ENCODE measurements at places on chromosomes 6 and 20. TPM values are rescaled to one million over a fixed set of nuclear protein-coding genes. Genes with fewer than 3 reads are reported as not detected.

DNA sequence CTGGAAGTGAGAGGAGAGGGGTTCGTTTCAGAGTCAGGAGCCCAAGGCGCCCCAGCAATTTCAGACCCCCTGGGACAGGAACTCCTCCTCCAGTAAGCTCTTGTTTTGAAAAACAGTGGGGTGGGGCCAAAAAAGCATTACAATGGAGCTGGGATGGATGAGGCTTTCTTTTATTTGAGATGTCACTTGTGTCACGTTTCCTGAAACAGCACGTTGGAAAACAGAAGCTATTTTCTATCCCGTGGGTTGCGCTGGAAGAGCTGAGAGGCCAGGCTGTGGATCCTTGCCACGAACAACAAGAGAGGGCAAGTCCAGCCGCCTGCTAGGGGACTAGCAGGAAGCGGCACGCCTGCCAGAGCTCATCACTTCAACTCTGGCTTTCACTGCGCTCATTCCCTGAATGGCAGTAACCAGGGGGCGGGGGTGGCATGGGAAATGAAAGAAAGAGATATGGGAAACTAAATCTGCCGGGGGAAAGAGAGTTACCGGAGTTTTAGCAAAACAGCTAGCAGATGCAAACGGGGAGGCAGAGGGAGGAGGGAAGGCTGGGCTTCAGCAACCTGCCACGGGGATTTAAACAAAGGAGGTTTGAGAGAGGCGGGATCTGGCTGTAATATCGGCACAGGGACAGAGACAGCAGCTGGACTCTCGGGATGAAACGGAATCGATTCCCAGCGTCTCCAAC, 34.6 kb downstream of the GCNT2 start:
- no peak for DNase-seq

GRCh38 chr6:1127597-1128288, 184.2 kb upstream of the FOXQ1 start:
- no peak for DNase-seq

DNA sequence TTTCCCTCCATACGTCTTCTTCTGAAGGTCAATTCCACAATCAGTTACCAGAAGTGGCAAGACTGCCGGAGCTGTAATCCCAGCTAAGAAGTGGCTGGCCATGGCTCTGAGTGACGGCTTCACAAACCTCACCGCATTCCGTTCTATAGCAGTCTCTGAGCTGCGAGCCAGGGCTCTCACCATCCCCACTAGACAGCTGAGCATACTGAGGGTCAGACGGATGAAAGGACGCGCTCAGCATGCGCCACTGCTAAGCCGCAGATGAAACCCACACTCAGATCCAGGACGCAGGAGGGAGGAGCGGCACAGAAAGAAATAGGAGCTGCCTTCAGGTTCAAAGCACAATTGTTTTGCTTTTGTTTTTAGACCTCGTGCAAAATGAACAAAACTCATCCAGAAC, 97.9 kb downstream of the ANKRD60 start:
- no peak for DNase-seq

DNA sequence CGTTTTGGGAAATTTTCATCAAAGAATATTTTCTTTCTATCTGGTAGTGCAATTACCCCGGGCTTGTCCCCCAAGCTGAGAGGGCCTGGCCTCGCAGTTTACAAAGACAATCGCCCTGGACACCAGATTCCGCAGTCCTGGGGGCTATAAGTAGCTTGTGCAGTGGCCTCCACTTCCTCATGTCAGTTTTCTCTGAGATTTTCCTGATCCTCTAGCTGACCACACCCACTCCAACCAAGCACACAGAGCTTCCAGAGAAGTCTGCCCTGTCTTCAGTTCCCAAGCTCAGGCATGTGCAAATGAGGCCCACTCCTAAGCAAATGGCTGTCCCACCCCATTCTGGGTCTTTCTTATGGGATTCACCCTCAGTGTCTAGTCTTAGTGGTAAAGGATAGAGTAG, 245.3 kb downstream of the MAFB start:
- no peak for DNase-seq

GRCh38 chr6:70900047-70900446, 56.8 kb downstream of the B3GAT2 start:
- DNase-seq: no peak

- no peak for DNase-seq
Observed at GRCh38 chr6:28922821-28923317, 916 bp downstream of the TRIM27 start.

DNA sequence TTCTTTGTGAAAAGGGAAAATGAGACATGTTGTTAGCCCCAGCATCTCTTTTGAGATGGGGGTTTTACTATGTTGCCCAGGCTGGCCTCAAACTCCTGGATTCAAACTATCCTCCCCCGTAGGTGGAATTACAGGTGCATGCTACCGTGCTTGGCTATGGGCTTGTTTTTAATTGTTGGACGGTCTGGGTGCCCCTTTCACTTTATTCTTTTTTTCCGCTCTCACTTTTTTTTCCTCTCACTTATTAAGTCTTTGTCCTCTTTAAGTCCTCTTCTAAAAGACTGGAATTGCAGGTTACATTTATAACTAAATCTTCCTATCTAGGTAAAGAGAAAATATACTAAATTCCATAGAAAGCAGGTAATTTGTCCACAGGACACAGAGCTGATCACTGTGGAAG, 18.8 kb upstream of the PRDM13 start:
- no peak for DNase-seq

GRCh38 chr6:109490713-109491112, 7.7 kb upstream of the ZBTB24 start:
- DNase-seq: no peak

DNA sequence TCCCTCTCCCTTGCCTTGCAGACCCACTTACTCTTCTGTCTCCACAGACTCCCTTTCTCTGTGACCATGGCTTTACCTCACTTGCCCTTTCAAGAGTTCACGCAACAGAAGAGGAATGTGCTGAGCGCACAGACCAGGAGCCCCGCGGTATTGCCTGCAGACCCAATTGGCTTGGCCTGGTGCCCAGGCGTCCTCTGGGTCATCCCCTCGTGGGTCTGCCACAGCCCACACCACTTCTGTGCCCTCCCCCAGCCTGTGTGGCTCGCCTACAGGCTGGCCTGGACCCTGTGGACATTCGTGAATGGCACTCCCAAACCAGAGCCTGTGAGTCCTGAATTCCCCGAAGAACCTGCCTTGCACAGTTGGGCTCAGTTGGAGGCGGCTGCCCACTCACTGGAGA, 15.3 kb upstream of the NINL start:
- no peak for DNase-seq

DNA sequence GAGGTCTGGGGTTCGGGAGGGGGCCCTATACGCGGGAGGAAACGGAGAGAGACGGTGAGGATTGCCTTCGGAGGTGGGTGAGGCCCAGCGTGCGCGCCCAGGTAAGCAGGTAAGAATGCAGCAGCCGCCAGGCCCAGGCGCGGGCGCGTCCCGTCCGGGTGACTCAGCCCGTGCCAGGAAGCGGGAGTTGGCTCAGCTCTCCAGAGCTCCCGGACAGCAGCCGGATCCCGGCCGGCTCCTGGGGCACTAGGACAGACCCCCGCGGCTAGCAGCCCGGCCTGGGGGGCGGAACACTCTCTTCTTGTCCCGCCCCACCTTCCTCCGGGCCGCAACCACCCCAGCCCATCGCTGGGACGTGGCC, 1.5 kb upstream of the MDFI start:
- DNase-seq: no peak

- no peak for DNase-seq
Observed at GRCh38 chr6:124986164-124986563, 23.9 kb downstream of the RNF217 start.

GRCh38 chr6:57147955-57148858, 23.9 kb upstream of the BAG2 start:
- no peak for DNase-seq

DNA sequence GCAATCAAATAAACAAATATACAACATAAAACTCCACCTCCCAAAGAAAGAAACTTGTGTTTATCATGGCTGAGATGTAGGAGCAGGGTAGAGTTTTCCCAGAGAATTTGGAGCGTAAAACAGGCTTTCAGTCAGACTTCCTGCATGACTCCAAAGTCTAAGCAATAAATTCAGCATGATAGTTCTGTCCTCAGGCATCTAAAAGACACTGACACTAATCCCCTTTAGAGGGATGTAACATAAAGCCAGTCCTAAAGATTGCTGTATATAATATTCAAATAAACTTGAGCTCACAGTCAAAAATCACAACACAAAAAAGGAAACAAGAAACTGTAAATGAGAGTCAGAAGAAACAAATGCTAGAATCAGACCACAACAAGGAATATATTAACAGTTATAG, 234.4 kb downstream of the CENPW start:
- no peak for DNase-seq

DNA sequence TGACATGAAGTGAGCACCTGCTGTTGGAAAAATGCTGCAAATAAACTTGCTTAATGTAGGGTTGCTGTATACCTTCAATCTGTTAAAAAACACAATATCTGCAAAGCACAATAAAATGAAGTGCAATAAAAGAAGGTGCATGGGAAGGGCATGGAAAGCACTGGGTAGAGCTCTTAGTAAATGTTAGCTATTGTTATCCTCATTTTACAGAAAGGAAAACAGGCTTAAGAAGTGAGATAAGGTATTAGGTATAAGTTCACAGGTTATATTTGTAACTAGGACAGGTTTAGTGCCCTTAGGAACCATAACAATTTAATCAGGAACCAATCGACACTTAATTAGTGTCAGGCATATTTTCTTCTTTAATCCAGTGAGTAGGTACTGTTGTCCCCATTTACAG, 36.7 kb downstream of the SLC22A2 start:
- DNase-seq: no peak

- no peak for DNase-seq
Observed at GRCh38 chr6:113600551-113601339, 256.4 kb upstream of the MARCKS start.

- DNase-seq: no peak
Observed at GRCh38 chr6:126941751-126942150, 176.7 kb upstream of the RSPO3 start.

DNA sequence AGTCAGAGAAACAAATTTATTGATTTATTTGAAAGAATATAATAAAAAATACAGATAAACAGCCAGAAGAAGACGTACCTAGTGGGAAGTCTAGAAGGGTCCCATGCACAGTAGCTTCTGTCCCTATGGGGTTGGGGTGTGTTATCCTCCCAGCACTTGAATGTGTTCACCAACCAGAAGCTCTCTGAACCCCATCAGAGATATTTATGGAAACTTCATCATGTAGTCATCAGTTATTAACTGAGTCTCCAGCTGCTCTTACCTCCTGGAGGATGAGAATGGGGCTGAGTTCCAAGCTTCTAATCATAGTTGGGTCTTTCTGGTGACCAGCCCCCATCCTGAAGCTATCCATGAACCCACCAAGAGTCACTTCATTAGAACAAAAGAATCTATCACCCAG, 15.4 kb upstream of the USP45 start:
- DNase-seq: no peak

DNA sequence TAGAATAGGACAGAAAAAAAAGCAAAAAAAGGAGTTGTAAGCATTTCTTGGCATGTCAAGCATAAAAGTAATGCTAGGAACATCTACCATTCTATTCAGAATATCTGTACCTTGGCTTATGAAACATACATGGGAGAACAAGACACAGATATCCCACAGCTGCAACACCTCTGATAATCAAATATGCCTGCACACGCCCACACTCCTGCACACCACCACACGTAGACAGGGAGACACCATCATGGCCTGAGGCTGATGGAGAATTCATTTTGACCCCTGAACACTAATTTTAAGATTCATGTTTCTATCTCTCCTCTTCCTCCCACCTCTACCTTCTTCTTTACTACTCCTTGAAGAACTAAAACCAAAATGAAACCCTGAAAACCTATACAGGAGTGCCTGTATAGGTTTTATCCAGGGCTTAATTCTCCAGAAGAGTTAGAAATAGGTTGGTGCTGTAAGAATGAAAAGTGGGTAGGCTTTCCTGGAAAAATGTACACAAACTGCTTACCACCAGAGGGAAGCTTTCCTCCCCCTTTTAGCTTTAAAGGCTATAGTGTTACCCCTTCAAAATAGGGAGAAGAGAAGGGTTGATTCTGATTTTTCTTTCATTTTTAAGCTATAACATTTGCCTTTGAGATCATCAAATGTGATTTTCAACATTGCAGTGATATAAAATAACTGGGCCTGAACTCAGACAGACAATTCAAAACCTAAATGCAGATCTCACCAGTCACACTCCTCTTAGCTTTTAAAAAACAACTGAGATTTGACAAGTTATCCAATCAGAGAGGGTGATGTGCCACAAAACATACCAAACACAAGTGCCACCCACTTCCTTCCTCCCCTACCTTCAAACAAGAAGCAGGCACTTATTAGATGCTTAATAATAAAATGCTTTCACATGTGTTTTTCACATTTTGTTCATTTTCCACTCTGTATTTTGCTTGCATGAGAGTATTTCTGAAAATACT, 57.9 kb downstream of the ELOVL5 start:
- no peak for DNase-seq

DNA sequence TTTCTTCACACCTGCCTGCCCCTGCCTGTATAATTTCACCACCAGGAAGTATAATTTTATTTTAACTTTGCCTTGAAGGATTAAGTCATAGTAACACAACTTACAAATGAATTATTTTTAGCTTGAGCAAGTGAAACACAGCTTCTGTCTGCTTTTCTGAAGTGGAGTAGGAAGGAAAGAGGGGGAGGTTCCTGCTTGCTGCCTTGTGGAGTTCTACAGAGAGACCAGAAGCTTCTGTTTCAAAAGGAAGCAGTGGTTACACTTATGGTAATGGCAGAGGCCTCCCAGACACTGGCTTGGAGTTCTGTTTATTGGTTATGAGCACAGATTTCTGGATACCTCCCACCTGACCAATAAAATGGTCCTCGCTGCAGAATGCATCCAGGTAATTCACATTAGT, 159.6 kb downstream of the TMEM200A start:
- DNase-seq: no peak

DNA sequence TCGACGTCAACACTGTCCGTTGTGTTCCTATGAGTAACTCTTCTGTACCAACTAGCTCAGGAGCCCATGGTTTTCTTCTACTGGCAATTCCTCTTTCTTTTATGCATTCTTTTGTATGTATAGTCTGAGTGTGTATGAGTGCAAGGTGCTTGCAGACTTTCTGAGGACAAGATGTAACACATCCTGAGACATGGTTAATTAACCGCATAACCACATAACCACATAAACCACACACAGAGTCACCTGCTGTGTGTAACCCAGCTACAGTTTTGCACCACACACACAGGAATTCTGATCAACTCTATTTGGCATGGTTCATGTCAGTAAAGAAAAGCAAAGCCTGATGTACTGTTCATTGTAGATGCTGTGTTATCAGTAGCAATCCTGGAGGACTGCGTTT, 98.6 kb downstream of the DACT2 start:
- DNase-seq: no peak

C6orf132 gene
- 15.3 TPM for total RNA-seq

PNLDC1 gene
- not detected for total RNA-seq

TMC2 gene
- not detected for total RNA-seq

SMPDL3A gene
- total RNA-seq: 3.5 TPM

METTL24 gene
- 0.69 TPM for total RNA-seq

NELFCD gene
- 83.1 TPM for total RNA-seq

HLA-DMB gene
- total RNA-seq: 4.2 TPM

MYL9 gene
- 31.7 TPM for total RNA-seq

LY6G6D gene
- not detected for total RNA-seq
